ENCODE measurements at places on chromosomes 3 and 15.

DNA sequence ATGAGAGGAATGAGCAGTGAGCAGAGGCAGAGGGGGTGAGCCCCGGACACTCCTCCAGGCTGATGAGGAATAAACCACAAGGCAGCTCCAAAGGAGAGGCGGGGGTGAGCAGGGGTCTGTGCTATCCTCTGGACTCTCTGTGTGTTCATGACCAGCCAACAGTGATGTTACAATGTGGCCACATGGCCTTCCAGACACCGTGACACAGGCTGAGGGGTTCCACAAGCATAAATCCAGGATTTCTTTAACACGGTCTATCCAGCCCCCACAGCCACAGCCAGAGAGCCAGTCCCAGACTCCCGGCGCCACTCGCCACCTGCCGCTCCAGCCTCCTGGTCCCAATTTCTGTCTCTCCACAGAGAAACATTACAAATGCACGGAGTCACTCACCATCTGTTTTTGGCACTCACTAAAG is 24.4 kb downstream of the XXYLT1 start:
- no peak for DNase-seq

- no peak for DNase-seq
Observed at GRCh38 chr15:65611888-65612615, 1.1 kb upstream of the INTS14 start.

- DNase-seq = no peak
Observed at GRCh38 chr3:4688411-4688810, 195.3 kb downstream of the ITPR1 start.

DNA sequence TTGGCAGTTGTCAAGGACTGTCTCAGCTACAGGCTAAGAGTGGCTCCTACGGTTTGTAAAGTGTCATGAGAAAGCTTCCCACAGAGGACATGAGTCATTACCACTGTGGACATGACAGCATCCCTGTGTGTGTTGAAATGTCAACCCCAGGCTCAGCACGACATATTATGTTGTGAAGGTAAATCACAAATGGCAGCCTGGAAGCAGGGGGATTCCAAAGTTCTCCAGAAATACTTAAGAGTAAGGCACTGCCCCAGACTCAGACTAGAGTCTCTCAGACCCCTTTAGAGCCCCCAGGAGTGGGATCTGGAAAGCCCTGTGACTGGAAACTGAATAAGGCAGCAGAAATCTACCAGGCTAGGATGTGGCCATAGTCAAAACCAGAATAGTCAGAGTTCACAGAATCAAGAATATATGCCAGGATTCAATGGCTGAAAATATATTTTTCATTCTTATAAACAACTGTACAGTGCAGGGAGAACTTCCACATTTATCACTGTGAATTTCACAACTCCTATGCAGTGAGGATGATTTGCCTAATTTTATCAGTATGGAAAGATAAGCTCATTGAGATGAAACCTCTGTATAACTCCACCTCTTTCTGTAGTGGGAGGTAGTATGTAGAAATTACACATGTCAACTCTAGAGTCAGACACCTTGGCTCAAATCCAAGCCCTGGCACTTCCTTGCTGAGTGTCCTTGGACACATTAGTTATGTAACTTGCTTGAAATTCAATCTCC is 237.1 kb upstream of the CFAP20DC start:
- no peak for DNase-seq

GRCh38 chr3:66004244-66004643 is 34.5 kb downstream of the MAGI1 start:
- no peak for DNase-seq

DNA sequence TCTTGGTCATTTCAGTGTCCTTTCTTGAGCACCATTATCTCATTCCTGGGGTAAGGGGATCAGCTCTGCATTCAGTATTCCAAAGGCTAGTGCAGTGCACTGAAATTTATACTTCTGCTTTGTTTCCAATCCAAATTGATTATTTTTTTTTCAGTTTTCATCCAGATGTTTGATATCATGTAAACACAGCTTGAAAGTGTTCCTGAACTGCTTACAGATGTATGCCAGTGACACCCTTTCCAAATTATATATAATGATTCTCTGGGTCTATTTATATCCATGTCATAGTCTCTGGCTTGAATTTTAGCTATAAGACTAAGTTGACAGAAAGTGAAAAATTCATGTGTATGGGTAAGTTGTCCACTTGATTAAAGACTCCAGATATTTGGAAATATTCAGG is 11.8 kb upstream of the TNFAIP8L3 start:
- DNase-seq = no peak

DNA sequence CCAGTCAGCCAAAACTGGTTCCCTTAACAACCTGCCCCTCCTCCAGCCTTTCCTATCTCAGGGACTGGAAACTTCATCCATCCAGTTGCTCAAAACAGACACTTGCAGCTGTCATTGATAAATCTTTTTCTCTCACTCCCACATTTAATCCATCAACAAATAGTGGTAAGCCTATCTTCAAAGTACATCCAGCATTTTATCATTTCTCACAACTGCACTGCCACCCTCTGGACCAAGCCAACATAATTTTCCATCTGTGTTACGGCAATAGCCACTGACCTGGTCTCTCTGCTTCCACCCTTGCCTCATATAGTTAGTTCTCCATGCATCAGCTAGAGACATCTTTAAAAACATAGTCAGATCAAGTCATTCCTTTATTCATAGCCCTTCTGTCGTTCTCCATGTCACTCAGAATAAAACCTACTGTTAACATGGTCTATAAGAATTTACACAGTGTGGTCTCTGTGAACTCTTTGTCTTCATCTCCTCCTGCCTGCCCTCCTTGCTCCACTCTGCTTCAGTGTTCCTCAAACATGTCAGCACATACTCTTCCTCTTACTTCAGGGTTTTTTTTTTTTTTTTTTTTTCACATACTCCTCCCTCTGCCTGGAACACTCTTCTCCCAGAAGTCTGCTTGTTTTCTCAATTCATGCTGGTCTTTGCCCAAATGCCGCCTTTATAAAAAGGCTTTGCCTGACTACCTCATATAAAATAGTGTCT is 102.5 kb upstream of the COL6A5 start:
- DNase-seq = no peak

GRCh38 chr15:99402014-99402729 is 150.9 kb downstream of the LRRC28 start:
- DNase-seq = no peak

GRCh38 chr3:135456108-135456790 is 509.3 kb upstream of the PPP2R3A start:
- DNase-seq = no peak

DNA sequence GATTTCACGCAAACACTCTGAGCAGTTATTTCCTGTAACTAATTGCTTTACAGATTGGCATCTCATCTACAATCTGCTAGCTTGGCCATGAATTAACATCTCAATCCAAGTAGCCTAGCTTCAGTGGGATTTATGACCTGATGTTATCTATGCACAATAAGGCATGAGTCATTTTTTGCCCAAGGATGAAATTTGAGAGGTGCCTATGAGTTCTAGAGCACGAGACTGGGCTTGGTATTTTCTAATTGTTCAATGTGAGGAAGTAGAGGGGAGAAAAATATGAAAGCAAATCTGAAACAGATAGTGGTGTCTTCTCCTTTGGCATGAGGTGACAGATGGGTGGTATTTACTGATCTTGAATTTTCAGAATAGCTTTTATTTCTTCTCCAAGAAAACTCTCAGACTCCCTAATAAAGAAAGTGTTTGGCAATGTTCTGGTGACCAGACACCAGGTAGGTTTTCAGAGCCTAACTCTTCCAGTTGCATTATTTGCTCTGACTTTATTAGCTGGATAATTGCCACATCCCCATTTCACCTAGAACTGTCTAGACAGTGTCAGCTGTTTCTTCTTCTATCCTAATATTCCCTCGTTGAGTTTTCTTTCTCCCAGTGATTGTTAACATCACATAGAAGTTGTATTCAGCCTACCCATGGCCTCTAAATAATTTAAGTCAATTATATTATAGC is 301.0 kb upstream of the UMPS start:
- DNase-seq = no peak

GRCh38 chr3:70519913-70520659 is 207.6 kb upstream of the MDFIC2 start:
- DNase-seq = no peak

DNA sequence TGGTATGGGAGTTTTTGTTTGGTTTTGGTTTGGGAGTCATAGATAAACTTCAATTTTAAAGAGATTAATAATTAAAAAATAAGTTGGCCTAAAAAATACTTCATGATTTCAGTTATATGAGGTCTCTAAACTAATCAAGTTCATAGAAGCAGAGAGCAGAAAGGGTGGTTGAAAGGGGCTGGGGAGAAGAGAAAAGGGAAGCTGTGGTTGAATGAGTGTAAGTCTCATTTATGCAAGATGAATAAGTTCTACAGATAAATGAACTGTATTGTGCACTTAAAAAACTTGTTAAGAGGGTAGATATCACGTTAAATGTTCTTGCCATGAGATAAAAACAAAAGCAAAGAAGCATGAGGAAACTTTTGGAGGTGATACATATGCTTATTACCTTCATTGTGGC is 188.7 kb downstream of the NSUN3 start:
- DNase-seq = no peak

- DNase-seq = no peak
Observed at GRCh38 chr3:42786212-42786611, 13.2 kb upstream of the CCDC13 start.

- no peak for DNase-seq
Observed at GRCh38 chr3:11508346-11509172, 135.2 kb downstream of the VGLL4 start.

- DNase-seq = no peak
Observed at GRCh38 chr3:184379358-184380184, at the start of gene CHRD. Gene CHRD, plus strand, starts transcription at chr3:184380054. Its CDS starts 265 bp downstream, at chr3:184380319.

DNA sequence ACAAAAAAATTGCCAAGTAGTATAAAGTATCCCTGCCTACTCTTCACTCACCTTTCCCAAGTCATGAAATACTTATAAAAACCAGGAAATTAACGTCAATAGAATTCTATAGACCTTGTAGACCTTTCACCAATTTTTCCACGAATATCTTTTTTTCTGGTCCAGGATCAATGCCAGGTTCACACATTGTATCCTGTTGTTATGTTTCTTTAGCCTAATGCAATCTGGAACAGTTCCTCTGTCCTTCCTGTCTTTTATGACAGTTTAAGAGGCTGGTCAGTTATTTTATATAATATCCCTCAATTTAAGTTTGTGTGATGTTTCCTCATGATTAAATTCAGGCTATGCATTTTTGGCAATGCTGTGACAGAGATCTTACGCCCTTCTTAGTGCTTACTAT is 63.2 kb upstream of the MAGI1 start:
- no peak for DNase-seq

- DNase-seq = no peak
Observed at GRCh38 chr3:177906126-177906511, 630.1 kb upstream of the KCNMB2 start.

All from Right ventricle myocardium inferior (tissue), 1 donor.